WTC11 (cell line): ENCODE measurements at places on chromosomes 12 and 14. TPM values are rescaled to one million over a fixed set of nuclear protein-coding genes. Genes with fewer than 3 reads are reported as not detected.

PRIMA1 gene
- total RNA-seq, result 3.9 to 4.9 TPM (median 4.1 TPM) in 3 replicates

LPAR5 gene
- 0.20 to 0.57 TPM (median 0.48 TPM) in 3 replicates for total RNA-seq

FGF23 gene
- total RNA-seq, result 0.24 to 0.82 TPM (median 0.60 TPM) in 3 replicates

LAG3 gene
- total RNA-seq, result 2.4 to 2.6 TPM (median 2.6 TPM) in 3 replicates

KRT6A gene
- total RNA-seq, result not detected in 3 replicates

BTBD6 gene
- 7.8 to 10.0 TPM (median 8.3 TPM) in 3 replicates for total RNA-seq

FOXN4 gene
- total RNA-seq, result 0.37 to 0.92 TPM (median 0.66 TPM) in 3 replicates

OTOGL gene
- 0.39 to 0.62 TPM (median 0.55 TPM) in 3 replicates for total RNA-seq

- H3K4me3 ChIP-seq, result peak overlapping the region; percentile 40
- no peaks in the 10 kb centered on the region for H3K27me3 ChIP-seq
- H3K27ac ChIP-seq, result peak overlapping the region; percentile 94
- DNase-seq, result no peak
- peaks cover 47% of the 10 kb centered on the region for H3K4me1 ChIP-seq
- H3K36me3 ChIP-seq, result peaks cover 12% of the 10 kb centered on the region
Observed at GRCh38 chr12:7694556-7695236, 879 bp downstream of the GDF3 start.

- no peak overlapping the region for H3K27ac ChIP-seq
- H3K4me1 ChIP-seq, result peaks cover 7% of the 10 kb centered on the region; the same call in 1 of the 2 replicates
- H3K27me3 ChIP-seq, result peaks cover 30% of the 10 kb centered on the region
- DNase-seq, result no peak
- H3K36me3 ChIP-seq, result no peaks in the 10 kb centered on the region
- no peak overlapping the region for H3K4me3 ChIP-seq
Observed at GRCh38 chr12:104219361-104219892, 3.8 kb downstream of the TXNRD1 start.

GRCh38 chr14:103136388-103137271 is 13.4 kb downstream of the TNFAIP2 start:
- peaks cover 31% of the 10 kb centered on the region for H3K4me1 ChIP-seq
- H3K36me3 ChIP-seq, result peaks cover 5% of the 10 kb centered on the region; the same call in 1 of the 2 replicates
- H3K27me3 ChIP-seq, result peaks cover 21% of the 10 kb centered on the region
- 0 out of 2 replicates have a peak overlapping the region, but pooled peaks have one; percentile 6 for H3K27ac ChIP-seq
- H3K4me3 ChIP-seq, result no peak overlapping the region
- DNase-seq, result peak; percentile 71

DNA sequence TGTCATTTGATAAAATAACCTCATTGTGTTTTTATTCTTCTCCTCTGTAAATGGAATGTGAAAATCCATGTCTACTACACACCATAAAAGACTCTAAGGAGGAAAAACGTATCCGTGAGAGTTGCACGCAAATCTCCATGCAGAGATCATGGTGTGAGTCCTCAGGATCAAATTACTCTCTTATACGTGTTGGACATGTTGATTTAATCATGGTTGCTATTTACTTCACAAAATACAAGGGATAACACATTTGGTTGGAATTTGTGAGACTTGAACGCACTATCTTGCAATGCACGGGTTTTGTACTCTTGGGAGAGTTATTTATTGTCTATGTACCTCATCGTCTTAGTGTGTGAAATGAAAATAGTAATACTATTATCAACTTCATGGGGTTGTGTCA is 128.0 kb upstream of the RASSF8 start:
- no peak for DNase-seq
- H3K4me3 ChIP-seq, result no peak overlapping the region
- no peaks in the 10 kb centered on the region for H3K36me3 ChIP-seq
- no peaks in the 10 kb centered on the region for H3K27me3 ChIP-seq
- H3K4me1 ChIP-seq, result 0 out of 2 replicates have a peak, but pooled peaks cover 3% of the 10 kb centered on the region

DNA sequence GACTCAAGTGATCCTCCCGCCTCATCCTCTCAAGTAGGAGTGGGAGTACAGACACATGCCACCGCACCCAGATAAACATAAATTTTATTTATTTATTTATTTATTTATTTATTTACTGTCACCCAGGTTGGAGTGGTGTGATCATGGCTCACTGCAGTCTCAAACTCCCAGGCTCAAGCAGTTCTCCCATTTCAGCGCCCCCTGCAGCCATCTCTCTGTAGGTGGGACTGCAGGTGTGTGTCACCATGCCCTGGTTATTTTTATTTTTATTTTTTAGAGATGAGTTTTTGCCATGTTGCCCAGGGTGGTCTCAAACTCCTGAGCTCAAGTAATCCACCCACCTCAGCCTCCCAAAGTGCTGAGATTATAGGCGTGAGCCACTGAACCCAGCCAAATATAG is 33.2 kb upstream of the KIF21A start:
- H3K27me3 ChIP-seq, result peaks cover 3% of the 10 kb centered on the region; the same call in 1 of the 2 replicates
- H3K27ac ChIP-seq, result no peak overlapping the region
- H3K4me3 ChIP-seq, result no peak overlapping the region
- DNase-seq, result no peak
- H3K4me1 ChIP-seq, result no peaks in the 10 kb centered on the region
- peaks cover 20% of the 10 kb centered on the region for H3K36me3 ChIP-seq

GRCh38 chr14:80425686-80426085 is 214.4 kb upstream of the DIO2 start:
- no peak for DNase-seq
- no peaks in the 10 kb centered on the region for H3K4me1 ChIP-seq
- H3K4me3 ChIP-seq, result no peak overlapping the region
- H3K27ac ChIP-seq, result no peak overlapping the region
- H3K36me3 ChIP-seq, result no peaks in the 10 kb centered on the region

GRCh38 chr12:48744251-48745008 is 27.9 kb upstream of the CCNT1 start:
- H3K4me1 ChIP-seq, result no peaks in the 10 kb centered on the region
- no peaks in the 10 kb centered on the region for H3K36me3 ChIP-seq
- no peak for DNase-seq
- no peak overlapping the region for H3K27ac ChIP-seq

DNA sequence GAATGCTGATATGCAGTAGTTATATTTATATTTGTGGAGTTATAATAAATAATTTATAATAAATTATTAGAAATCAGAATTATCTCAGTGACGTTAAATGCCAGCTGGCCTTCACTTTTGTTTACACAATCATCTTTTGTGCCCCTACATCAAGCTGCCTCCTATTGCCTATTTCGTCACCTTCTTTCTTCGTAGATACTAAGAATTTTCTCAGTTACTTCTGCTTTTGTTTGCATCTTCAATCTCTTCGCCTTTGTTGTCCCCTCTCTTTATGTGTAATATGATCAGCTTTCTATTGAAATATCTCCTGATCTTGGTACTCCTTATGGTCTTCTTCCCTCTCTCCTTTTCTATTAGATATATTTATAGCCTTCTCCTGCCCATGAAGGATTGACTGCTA is 197.0 kb downstream of the ERC1 start:
- peaks cover 12% of the 10 kb centered on the region for H3K36me3 ChIP-seq
- peaks cover 25% of the 10 kb centered on the region for H3K4me1 ChIP-seq
- H3K27me3 ChIP-seq, result no peaks in the 10 kb centered on the region
- no peak for DNase-seq
- no peak overlapping the region for H3K27ac ChIP-seq
- no peak overlapping the region for H3K4me3 ChIP-seq

DNA sequence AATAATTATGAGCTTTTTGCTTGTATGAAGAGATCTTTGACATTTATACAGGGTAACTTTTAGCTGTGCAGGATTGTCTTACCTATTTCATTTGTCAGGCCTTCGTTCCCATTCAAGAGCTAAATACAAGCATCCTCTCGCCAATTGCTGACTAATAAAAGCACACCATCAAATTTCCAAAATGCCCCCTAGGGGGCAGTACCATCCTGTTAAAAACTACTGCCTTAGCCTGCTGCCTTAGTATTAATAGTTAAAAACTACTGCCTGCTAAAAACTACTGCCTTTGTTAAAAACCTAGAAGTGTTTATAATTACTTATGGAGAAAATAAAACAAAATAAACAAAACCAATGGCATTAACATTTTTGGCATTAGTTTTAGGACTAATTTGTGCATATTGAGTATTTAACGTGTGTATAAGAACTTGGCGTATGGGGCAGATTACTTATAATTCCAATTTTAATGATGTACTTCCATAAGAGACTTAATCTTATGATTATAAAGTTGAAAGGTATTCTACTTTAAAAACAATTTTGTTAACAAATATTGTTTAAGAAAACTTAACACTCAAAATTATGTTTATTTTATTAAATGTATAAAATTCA is 3.0 kb upstream of the IFI27L2 start:
- H3K27ac ChIP-seq, result no peak overlapping the region
- peaks cover 15% of the 10 kb centered on the region for H3K27me3 ChIP-seq
- no peak overlapping the region for H3K4me3 ChIP-seq
- peaks cover 15% of the 10 kb centered on the region for H3K4me1 ChIP-seq

DNA sequence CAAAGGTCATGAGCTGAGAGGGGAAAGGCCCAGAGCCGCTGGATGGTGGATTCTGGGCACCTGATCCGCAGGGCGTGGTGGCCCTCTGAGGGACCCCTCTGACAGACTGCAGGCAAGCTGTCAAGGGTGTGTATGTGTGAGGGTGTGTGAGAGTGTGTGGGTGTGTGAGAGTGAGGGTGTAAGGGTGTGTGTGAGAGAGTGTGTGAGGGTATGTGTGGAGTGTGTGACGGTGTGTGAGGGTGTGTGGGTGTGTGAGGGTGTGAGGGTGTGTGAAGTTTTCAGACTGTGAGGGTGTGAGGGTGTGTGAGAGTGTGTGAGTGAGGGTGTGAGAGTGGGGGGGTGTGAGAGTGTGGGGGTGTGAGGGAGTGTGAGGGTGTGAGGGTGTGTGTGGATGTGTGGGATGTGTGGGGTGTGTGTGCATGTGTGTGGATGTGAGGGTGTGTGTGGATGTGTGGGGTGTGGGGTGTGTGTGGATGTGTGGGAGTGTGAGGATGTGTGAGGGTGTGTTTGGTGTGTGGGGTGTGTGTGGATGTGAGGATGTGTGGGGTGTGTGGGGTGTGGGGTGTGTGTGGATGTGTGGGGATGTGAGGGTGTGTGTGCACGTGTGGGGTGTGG is 156.7 kb downstream of the TMEM121 start:
- no peaks in the 10 kb centered on the region for H3K4me1 ChIP-seq
- no peak overlapping the region for H3K4me3 ChIP-seq
- peaks cover 26% of the 10 kb centered on the region for H3K36me3 ChIP-seq
- no peak for DNase-seq
- H3K27ac ChIP-seq, result no peak overlapping the region
- H3K27me3 ChIP-seq, result peaks cover 14% of the 10 kb centered on the region

DNA sequence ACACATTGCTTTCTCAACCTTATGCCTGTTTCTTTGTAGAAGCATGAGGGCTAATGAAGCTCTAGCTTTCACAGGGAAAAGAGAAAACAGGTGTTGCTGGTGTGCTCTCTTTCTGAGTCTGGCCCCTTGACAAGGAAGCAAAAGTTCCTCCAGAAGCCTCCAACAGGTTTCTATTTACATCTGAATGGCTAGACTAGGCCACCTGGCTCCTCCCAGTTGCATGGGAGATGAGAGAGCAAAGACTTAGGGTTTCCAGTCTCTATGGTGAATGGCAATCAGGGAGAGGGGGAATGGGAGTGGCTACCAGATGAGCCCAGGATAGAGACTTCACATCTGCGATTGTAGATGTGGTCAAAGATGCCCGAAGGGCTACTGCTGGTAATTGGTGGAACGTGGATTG is 138.1 kb upstream of the PLXNC1 start:
- H3K27ac ChIP-seq, result peak overlapping the region; percentile 94
- H3K4me1 ChIP-seq, result peaks cover 34% of the 10 kb centered on the region
- DNase-seq, result peak; percentile 71
- peak overlapping the region; percentile 26; the same call in 1 of the 2 replicates for H3K4me3 ChIP-seq

GRCh38 chr14:105411985-105412770 is 7.4 kb upstream of the MTA1 start:
- H3K4me3 ChIP-seq, result no peak overlapping the region
- H3K27ac ChIP-seq, result no peak overlapping the region
- peaks cover 13% of the 10 kb centered on the region for H3K4me1 ChIP-seq
- peaks cover 5% of the 10 kb centered on the region; the same call in 1 of the 2 replicates for H3K36me3 ChIP-seq

GRCh38 chr12:28855761-28856310 is 293.2 kb upstream of the FAR2 start:
- H3K4me3 ChIP-seq, result no peak overlapping the region
- no peak overlapping the region for H3K27ac ChIP-seq
- peaks cover 21% of the 10 kb centered on the region for H3K4me1 ChIP-seq
- H3K36me3 ChIP-seq, result no peaks in the 10 kb centered on the region
- H3K27me3 ChIP-seq, result no peaks in the 10 kb centered on the region

- no peak overlapping the region for H3K4me3 ChIP-seq
- no peak for DNase-seq
- no peaks in the 10 kb centered on the region for H3K27me3 ChIP-seq
Observed at GRCh38 chr14:89430391-89431236, 13.6 kb upstream of the FOXN3 start.

- H3K4me3 ChIP-seq, result no peak overlapping the region
- DNase-seq, result no peak
- no peak overlapping the region for H3K27ac ChIP-seq
- H3K27me3 ChIP-seq, result no peaks in the 10 kb centered on the region
Observed at GRCh38 chr14:22552827-22553076, 36.3 kb downstream of the DAD1 start.

- no peak overlapping the region for H3K27ac ChIP-seq
- DNase-seq, result no peak
- H3K4me1 ChIP-seq, result peaks cover 56% of the 10 kb centered on the region
Observed at GRCh38 chr12:57008178-57008577, 1.8 kb upstream of the ZBTB39 start.

GRCh38 chr12:75713434-75713833 is 202.0 kb upstream of the KRR1 start:
- no peaks in the 10 kb centered on the region for H3K27me3 ChIP-seq

DNA sequence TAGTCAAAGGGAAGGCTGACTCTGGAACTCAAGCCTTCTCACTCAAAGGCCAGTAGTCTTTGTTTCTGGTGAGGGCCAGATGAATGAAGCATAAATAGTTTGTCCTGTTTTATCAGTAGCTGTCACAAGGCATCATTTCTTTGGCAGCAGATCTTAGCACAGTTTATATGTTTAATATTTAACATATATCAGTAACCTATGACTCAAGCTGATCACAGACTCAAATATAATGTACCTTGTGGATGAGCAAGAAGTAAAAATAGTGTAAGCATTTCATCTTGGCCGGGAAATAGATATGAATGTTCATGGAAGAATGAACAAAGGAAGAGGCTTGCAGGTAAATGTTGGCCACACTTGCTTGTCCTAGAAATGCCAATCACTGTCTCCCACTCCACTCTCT is 158.3 kb upstream of the BMP4 start:
- peaks cover 2% of the 10 kb centered on the region; the same call in 1 of the 2 replicates for H3K36me3 ChIP-seq
- no peak overlapping the region for H3K27ac ChIP-seq
- no peaks in the 10 kb centered on the region for H3K27me3 ChIP-seq

- H3K4me3 ChIP-seq, result no peak overlapping the region
- H3K4me1 ChIP-seq, result no peaks in the 10 kb centered on the region
- no peaks in the 10 kb centered on the region for H3K27me3 ChIP-seq
- no peaks in the 10 kb centered on the region for H3K36me3 ChIP-seq
- H3K27ac ChIP-seq, result no peak overlapping the region
Observed at GRCh38 chr12:74031045-74031444, 506.6 kb upstream of the ATXN7L3B start.

GRCh38 chr14:38042322-38042721 is 165.4 kb upstream of the SSTR1 start:
- peaks cover 17% of the 10 kb centered on the region for H3K4me1 ChIP-seq
- H3K4me3 ChIP-seq, result no peak overlapping the region
- DNase-seq, result no peak
- 0 out of 2 replicates have a peak, but pooled peaks cover 4% of the 10 kb centered on the region for H3K27me3 ChIP-seq

DNA sequence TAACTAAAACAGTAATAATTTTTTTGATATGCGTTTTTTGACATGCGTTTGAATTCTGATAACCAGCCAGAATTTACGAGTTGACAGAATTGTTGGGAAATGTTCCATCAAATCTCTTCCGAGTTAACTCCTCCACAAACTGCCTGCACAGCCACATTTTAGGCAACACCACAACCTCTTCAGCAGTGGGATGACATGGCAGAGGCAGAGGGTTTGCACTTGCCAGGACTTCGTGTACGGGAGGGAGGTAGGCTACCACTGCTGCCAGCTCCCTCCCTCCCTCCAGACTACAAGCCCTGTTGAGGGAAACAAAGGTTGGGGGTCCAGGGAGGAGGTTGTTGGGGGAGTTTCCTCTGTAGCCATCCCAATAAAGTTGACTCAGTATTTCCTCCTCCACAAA is 14.5 kb upstream of the ACTR6 start:
- H3K4me3 ChIP-seq, result no peak overlapping the region
- no peak overlapping the region for H3K27ac ChIP-seq
- DNase-seq, result no peak
- no peaks in the 10 kb centered on the region for H3K27me3 ChIP-seq
